ENCODE measurements at places on chromosomes 3 and 15.
A peak's percentile ranks its signal among the peaks of the same experiment; 100 is the strongest.

DNA sequence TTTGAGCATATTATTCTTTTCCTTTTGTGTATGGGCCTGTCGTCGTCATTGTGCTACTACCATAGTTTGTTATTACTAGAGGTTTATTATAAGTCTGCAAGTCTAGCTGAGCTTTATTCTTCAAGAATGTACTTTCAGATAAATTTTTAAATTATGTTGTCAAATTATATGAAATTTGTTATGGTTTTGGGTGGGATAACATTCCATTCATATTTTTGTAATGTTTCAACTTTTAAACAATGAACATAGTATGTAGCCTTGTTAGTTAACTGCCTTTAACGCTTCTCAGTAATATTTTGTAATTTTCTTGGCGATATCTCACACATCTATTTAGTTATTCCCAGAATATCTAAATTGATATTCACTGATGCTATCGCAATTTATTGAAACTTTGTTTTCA lies 41.6 kb upstream of the GOLGA8B start:
- DNase-seq, result no peak

DNA sequence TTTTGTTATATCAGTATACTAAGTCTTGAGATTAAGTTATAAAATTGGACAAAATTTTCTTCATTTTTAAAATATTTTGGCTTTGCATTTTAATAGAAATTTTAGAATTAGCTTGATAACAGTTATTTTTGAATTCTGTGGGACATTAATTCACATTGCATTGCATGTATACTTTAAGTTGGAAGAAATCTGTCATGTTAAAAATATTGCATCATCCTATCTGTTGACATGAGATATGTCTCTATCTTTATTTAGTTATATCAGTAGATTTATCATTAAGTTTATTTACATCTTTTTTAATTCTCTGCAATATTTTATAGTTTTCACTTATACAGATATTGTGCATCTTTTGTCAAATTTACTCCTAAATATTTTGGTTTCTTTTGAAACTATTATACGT lies 904.6 kb upstream of the NR2F2 start:
- DNase-seq, result no peak

DNA sequence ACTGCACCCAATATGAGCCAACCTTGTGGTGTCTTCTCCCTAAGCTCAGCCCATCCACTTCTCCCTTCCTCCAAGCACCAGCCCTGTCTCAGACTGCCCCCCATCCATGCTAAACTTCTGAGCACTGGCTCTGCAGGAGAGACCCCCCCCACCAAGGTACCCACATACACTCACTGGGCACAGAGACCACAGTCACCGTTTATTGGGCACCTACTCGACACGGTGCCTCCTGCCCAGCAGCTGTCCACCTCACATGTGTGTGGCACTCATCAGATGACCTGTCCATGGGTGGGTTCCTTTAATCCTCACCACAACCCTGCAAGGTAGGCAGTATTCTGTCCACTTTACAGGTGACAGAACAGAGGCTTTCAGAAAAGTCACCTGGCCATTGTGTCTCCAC lies 22.3 kb upstream of the SFMBT1 start:
- no peak for DNase-seq

DNA sequence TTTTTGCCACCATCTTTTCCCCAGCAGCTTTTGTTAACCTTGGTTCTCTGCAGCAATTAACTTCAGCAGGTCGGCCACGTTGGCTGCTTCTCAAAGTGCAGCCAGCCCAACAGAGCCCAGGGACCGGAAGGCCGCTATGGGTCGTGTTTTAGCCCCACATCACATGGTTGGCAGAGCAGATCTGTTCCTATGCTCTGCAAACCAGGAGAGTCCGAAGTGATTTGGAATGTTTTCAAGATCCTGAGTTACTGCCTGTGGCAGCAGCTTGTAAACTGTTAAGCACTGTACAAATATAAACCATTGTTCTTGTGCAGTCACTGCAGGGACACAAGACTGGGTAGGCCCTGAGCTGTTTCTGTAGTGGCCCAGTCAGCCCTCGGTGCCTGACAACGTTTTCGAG lies 69.6 kb upstream of the MYZAP start:
- DNase-seq, result no peak

DNA sequence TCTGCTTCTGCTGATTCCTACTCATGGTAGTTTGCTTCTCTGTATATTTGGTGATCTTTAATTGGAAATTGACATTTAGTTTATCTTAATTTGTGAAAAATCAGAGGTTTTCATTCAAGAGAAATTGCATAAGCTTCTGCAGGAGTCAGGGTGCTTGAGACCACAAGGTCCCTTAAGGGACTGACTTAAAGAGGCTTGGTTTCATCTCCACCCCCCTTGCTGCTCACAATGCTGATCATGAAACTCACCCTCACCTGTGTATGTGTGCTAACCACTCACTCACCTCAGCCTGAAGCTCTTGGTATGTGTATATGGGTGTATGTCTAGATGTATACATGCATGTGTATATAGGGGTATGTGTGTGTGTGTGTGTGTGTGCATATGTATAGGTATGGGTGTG lies 11.4 kb downstream of the PGPEP1L start:
- no peak for DNase-seq

DNA sequence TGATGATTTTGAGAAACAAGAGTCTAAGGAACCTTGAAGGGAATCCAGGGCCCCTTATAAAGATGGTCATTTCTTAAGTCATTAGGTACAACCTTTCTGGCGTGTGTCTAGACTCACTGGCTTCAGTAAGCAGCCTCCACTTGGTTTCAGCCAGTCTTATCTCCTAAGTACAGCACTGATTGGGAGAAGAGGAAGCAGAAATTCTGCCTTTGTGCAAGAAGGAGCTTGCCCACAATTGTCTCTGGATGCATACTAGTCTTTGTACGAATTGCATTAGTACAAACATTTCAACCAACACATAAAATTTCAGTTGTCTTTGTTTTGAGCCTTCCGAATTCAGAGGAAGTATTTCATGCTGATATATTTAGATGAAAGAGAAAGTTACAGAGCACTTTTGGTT lies 139.4 kb downstream of the SLCO3A1 start:
- no peak for DNase-seq

GRCh38 chr15:95326431-95327182 lies 1003.9 kb upstream of the NR2F2 start:
- peak; percentile 12 for DNase-seq

- peak; percentile 54 for DNase-seq
Observed at GRCh38 chr15:29917600-29918597, 95.6 kb upstream of the TJP1 start.

DNA sequence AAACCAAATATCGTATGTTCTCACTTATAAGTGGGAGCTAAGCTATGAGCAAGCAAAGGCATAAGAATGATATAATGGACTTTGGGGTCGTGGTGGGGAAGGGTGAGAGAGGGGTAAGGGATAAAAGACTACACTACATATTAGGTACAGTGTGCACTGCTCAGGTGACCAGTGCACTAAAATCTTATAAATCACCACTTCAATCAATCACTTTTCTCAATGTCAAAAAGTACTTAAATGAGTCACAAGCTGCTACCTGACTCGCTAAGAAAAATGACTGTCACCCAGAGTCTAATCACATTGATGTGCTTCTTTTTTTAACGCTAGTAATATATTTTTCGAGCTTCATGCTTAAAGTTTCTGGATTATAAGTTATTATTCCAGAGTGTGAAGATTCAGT lies 95.5 kb downstream of the CBLB start:
- DNase-seq, result no peak

DNA sequence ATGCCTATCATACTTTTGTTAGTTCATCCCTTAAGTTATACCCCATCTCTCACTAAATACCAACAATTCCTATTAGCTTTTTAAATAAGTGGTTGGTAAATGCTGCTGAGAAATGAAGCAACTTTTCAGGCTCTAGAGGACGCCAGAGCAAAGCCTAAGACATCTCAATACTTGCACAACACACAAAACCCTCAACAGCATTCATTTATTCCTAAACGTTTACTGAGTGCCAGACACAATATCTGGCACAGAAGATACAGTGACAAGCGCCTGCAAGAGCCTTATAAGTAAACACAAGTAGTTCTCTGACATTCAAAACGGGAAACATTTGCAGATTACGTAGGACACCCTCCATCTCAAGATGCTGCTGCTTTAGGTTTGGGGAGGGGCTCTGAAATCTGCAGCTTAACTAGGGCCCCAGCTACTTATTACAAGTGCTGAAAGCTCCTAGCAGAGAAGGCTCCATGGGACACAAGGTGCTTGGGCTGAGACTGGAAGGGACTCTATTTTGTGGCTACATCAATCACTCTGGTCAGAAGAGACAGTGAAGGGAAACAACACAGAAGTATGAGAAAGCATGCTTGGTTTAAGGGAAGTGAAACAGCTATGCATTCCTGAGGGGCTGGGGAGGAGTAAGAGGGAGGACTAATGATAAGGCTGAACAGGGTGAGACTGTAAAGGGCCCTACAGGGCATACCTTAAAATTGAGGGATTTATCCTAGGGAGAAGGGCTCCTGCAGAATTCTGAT lies 311.3 kb downstream of the PLCL2 start:
- DNase-seq, result peak; percentile 74

DNA sequence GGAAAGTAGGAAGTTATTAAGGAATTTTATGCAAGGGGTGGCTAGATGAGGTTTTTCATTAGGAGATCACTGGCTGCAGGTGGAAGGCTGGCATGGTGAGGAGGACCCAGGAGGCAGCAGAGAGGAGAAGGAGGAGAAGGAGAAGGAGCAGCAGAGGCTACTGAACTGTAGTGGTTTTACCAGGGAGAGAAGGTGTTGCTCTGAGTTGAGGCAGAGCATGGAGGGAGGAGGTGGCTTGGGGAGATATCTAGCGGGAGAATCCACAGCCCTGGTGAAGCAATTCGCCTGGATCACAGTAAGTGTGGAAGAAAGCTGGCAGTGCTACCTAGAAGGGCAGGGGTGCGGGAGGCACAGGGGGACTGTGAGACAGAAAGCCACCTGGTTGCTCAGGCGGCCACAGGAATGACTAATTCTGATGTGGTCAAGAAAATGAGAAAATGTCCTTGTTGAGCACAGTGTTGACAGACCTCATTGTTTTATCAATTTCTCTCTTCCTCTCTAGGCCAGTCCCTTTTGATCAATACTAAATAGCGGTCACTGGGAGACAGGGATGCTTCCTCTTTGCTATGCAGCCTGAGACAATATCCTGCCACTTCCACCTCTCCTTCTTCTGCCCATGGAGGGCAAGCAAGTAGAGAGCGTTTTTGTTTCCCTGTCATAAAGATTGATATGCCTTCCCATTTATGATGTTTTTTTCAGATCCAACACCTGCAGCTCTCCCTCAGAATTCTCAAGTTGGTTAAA lies 94.6 kb downstream of the EEFSEC start:
- no peak for DNase-seq

DNA sequence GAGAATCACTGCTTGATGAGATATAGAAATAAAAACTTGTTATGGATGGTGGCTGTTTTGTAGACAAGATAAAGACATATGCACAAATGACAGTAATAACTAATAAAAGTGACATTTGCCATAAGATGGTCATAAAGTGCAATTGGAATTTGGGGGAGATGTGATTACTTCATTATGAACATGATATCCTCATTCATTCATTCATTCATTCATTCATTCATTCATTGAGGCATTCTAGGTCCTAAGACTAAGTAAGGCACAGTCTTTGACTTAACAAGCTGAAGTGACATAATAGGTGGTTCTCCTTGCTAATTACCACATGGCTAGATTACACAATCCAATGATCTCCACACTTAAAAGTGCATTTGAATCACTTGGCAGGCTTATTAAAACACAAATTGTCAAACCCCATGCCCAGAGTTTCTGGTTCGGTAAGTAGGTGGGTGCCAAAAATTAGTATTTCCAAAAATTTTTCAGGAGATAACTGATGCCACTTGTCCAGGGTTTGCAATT lies 18.9 kb downstream of the RAP2B start:
- DNase-seq, result no peak

DNA sequence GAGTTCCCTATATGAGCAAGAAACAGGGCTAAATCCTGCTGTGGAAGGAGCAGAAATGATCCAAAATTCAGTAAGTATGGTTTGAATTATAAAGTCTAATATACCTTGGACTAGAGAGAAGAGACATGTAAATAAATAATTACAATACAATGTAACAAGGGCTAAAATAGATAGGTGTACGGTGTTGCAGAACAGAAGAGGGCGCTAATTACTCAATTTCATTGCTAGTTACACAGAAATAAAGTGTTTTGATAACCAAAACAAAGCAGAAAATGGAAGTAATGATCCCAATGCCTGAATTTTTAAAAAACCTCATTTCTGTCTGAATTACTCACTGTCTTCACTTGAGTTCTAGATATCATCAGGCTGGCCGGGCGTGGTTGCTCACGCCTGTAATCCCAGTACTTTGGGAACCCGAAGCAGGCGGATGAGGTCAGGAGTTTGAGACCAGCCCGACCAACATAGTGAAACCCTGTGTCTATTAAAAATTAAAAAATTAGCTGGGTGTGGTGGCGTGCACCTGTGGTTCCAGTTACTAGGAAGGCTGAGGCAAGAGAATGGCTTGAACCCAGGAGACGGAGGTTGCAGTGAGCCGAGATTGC lies 8.3 kb upstream of the PLCH1 start:
- peak; percentile 49 for DNase-seq

DNA sequence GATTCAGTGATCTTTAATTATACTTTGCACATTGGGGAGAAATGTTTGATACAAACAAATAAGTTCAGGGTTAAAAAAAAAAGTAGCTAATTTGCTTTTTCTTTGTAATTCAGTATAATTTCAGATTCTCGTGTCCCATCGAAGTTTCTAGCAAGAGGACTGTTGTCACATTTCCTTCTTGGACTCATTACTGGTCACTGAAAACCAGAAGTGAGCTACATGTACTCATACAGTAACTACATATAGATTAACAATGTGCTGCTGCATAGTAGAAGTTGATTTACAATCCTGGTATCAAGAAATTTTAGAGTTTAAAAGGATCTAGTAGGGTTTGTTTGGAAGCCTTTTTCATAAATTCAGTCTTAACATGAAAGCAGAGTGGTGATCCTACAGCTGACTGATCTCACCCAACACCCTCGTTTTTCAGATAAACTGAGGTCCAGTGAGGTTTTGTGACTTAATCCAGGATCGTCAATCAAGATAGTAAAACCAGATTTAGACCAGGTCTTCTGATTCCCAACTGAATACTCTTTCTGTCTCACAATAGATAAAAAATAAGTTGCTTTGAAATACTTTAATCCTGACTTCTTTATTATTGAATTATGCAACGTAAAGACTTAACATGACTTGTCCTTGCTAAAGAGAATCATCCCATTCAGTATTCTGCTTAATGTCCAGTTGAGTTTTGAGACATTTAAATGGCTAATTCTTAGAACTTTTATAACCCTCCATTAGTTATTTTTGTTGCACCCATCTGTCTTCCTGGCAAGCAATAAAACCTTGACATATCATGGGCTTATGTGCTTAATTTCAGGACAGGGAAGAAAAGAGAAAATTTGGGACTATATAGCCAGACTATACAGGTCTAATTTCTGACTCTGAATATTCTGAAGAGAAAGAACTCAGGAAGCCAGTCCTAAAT lies 2.8 kb downstream of the SEC62 start:
- no peak for DNase-seq

All from iris pigment epithelial cell (primary cell).